ENCODE measurements at places on chromosomes 6 and 20. TPM values are rescaled to one million over a fixed set of nuclear protein-coding genes. Genes with fewer than 3 reads are reported as not detected.
A peak's percentile ranks its signal among the peaks of the same experiment; 100 is the strongest.

Gene SNAP25
- polyA plus RNA-seq: 4.1 TPM

Gene TENT5A
- polyA plus RNA-seq: 11.9 TPM

DNA sequence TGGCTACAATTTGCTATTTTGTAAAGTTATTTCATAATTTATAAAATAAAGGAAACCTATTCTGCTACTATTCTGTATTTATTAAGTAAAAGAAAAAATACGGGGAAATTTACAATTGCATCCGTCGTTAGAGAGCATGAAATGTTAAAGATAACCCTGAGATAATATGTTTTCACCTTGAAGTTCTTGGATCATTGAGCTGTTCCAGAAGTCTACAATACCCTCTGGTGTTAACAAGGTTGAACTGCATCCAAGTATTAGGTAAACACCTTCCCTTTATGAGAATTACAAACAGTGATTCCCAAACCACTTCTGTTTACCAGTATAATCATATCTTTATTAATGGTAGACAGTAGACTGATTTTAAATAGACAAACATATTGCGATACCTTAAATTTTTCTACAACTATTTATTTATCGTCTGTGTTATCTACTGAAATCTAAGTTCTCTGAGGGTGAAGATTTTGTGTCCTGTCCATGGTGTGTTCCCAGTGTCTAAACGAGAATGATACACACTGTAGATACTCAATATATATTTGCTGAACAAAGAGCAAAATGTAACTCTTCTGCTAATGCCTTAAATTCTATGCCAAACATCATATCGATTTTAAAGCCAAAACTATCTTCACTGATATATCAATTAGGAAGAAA, 28.2 kb downstream of the TBC1D32 start:
- DNase-seq: peak; percentile 18

DNA sequence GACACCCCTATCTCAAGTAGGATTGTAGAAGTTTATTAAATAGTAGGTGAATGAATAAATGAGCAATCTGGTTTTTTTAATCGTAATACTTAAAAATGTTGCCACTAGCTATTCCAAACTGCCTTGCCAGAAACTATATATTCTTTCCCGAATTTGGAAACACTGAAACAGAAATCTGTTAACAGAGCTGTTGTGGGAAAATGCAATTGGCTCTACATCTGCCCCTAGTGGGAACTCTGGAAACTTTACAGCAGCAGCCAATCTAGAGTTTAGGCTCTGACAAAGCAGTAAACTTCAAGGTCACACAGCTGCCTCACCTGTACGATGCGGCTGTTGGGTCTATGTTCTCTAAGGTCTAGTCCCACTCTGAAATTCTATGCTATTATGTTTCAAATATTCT, 41.7 kb downstream of the SYNE1 start:
- DNase-seq: peak; percentile 83

- no peak for DNase-seq
These were observed 94.4 kb upstream of the SIRPA start for GRCh38 chr20:1800777-1801176.

GRCh38 chr6:43291708-43292107, 6.4 kb upstream of the SLC22A7 start:
- no peak for DNase-seq

GRCh38 chr6:109055771-109056235, 38.8 kb downstream of the SESN1 start:
- no peak for DNase-seq

- DNase-seq: peak; percentile 9
These were observed 306.4 kb upstream of the CITED2 start for GRCh38 chr6:139680819-139681218.

GRCh38 chr6:138346302-138347195, 31.2 kb upstream of the SMIM28 start:
- DNase-seq: peak; percentile 14

DNA sequence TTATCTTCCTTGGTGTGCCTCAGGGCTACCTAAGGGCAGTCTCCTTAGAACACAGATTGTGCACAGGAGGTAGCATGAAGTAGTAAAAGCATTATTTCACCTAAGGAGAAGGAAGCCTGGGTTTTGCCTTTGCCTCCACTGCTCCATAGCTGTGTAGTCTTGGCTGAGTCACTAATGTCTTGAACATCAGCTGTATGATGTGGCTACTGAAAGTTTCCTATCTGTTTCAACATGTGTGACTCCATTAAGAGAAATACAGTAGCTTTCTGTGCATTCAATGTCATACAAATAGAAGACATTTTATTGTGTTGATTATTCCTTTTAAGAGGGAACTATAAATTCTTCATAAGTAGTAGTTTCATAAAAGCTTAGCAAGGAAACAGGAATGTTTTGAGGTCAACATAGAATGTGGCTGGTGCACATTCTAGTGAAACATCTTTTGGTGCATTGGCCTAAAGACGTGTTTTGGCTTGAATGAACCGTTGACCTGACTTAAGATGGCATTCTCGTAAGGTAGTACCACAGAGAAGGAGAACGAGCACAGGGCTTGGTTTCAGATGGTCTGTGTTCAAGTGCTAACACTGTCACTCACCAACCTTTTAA, 70.6 kb downstream of the CTNNBL1 start:
- DNase-seq: no peak

DNA sequence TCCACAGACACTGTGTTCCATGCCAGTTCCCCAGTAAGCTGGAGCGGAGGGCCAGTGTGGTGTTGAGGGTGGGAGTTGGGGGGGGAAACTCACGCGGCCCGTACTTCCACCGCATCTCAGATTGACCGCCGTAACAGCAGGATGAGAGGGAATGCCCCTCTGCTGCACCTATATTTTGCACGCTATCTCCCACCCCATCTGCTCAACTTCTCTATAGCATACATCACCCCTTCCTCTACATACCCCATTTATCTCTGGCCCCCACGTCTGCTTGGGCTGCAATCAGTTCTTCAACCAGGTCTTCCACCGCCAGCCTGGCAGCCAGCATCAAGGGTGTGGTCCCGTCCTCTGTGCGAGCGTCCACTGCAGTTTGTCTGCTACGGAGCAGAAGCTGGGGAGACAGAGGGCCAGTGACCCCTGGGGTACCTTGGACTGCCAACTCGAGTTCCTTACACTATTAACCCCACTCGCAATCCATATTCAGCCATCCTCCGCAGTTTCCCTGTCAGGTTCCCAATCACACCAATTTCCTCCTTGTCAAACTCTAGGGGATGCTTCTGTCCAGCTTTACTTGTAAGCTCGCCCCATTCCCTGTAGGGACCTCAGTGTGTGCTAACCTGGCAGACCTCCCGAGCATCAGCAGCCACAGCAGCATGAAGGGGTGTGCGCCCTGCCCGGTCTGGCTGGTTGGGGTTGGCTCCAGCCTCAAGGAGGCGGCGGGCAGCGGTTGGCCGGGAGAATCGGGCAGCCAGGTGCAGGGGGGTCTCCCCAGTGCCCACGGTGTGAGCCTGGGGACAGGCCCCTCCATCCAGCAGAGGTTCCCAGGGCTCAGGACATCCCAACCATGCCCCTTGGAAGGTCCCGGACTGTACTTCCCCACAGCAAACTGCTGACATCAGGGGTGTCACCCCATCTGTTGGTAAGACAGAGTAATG, 4.5 kb upstream of the GPSM3 start:
- DNase-seq: peak; percentile 78

Data from muscle of leg (tissue), 16 donors.